ENCODE measurements at places on chromosomes 5 and 9. TPM values are rescaled to one million over a fixed set of nuclear protein-coding genes. Genes with fewer than 3 reads are reported as not detected.

GRCh38 chr5:81785322-81785721 lies 34.4 kb upstream of the SSBP2 start:
- DNase-seq = no peak

- DNase-seq = no peak
Observed at GRCh38 chr5:41817625-41818301, 52.5 kb downstream of the OXCT1 start.

DNA sequence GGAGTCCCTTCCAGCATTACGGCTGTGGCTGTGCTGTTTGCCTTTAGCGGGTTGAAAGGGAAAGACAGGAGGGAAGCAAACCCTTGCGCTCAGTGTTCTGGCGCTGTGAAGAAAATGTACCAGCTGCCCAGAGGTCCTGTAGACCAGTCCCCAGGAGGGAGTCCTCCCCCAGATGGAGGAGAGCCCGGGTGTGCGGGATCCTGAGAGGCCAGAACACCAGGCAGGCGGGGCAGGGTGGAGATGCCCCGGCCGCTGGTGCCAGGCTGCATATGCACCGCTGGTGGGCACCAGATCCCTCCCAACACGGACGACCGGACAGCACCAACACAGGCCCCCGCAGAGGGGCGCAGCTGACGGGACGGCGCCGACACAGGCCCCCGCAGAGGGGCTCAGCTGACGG lies 37.2 kb upstream of the SLC9A3 start:
- no peak for DNase-seq

- DNase-seq = no peak
Observed at GRCh38 chr9:26170190-26170589, 491.9 kb upstream of the TUSC1 start.

- DNase-seq = no peak
Observed at GRCh38 chr5:14257995-14258403, 114.9 kb downstream of the TRIO start.

DNA sequence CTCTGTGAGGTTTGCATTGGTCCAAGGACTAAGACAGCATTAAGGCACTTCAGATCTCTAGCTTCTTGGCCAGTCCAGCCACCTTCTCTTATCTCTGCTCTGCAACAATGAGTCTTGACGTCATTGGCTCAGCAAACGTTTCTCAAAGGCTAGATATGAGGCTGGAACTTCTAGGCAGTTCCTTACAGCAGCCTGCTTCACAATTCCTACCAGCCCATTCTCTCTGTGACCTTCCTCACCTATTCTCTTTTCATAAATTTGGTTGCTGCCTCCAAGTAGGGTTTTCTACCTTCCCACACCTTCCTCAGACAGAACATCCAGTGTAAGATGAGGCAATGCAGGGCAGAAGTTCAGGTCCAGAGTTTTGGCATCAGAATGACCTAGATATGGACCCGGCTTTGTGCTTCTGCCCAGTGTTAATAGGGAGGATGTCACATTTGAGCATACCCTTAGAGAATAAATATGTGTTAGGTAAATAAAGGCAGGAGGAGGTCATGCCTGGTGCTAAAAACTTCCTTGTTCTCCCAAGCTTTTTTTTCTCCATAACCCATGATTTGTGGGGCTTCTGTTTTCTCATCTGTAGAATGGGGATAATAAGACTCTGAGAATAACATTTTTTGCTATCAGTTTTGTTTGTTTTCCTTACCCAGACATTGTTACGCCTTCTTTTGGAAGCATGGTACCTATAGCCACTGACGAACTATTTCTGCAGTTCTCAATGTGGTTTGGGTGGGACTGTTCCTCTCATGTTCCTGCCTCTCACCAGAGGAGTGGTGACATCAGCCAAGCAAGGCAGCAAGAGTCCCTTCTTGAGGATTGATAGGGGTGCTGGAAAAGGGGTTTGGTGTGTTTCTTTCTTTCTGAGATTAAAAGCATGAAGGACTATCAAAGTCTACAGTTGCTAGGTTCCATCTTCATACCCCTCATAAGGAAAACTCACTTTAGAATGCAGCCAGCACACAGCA lies 220.6 kb upstream of the TRIM32 start:
- DNase-seq = no peak

GRCh38 chr9:91795598-91796241 lies 154.3 kb downstream of the ROR2 start:
- DNase-seq = no peak

DNA sequence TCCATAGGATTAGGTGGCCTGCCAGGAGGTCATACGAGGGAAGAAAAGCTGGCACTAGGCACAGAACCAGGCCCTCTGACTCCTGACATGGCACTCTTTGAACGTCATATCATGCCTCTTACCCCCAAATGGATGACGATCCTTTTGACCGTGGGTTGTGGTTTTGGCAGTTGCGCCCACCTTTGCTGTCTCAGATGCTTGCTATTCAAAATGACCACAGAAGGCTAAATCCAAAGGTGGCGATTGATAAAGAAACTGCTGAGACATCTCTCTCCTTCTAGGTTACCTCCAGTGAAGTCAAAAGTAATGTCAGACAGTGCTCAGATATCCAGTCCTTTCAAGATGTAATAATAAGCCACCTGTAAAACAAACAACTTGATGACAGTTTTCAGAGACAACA lies 385.0 kb downstream of the EFNA5 start:
- no peak for DNase-seq

GRCh38 chr5:168301593-168302390 lies 10.3 kb downstream of the WWC1 start:
- no peak for DNase-seq

GRCh38 chr9:79273311-79273710 lies 298.5 kb upstream of the TLE4 start:
- no peak for DNase-seq

DNA sequence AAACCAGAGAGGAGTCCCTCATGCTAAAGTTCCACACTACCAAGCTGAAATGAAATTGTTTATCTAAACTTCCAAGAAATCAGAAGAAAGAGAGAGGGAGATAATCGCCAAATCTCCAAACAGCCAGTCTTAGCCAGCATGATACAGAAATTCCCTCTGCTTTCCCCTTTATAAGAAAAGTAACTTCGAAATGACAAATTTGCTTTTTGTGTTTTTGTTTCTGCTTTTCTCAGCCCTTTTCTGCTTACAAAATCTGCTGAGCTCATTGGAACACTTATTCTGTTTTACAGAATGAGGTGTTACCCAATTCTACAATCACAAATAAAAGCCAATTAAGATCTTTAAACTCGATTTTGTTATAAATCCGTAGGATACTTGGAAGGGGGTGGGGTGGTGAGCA lies 72.9 kb downstream of the SFXN1 start:
- no peak for DNase-seq

NUP214 gene
- total RNA-seq = 60.8 TPM

CCDC69 gene
- 1.2 TPM for total RNA-seq

Data from endothelial cell (in vitro differentiated cells).